ENCODE measurements at places on chromosomes 11 and 22.

DNA sequence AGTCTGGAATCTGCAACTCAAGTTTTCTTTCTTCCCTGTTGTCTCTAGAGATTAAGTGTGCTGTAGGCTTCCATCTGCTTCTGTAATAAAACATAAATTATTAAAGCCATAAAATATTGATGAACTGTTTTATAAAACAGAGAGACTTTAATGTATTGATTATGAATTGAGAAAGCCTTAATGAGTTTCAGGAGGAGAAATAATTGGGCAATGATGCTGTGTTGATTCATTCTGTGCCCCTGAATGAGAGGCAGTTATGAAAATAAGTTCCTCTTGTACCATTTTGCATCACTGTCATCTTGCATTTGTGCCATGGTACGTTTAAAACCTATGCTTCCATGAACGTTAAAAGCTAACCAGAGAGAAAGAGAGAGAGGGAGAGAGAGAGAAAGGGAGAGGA lies 194.1 kb upstream of the LARGE1 start:
- DNase-seq, result no peak

DNA sequence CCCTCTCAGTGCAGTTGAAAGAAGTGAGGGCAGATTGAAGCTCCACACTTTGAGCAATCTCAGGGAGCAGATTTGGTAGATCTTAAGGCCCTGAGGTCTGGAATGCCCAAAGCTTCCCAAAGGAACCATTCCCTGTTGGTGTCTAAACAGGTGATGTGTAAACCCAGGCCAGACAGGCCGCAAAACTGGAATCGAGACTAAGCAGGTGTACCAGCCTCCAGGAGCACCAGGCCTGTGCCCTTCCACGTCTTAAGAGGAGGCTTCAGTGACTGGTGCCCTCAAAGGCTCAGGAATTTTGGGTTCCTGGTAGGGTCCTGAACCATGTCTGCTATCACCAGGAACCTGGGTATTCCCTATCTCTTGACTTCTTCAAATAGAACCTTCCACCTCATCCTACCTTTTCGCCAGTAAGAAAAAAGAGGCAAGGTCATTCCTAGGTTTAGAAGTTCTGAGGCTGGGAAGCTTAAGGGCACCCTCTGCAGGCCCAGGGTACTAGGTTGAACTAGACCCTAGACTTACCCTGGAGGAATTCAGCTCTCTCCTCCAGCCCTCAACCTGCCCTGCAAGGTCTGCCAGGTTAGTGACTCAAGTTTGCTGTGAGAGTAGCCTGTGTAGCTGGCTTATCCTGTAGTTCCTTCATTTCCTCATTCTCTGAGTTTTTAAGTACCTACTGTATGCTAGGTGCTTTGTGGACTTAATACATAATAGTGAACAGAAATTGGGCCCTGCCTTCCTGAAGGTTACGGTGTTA lies 100.0 kb upstream of the NNMT start:
- no peak for DNase-seq

DNA sequence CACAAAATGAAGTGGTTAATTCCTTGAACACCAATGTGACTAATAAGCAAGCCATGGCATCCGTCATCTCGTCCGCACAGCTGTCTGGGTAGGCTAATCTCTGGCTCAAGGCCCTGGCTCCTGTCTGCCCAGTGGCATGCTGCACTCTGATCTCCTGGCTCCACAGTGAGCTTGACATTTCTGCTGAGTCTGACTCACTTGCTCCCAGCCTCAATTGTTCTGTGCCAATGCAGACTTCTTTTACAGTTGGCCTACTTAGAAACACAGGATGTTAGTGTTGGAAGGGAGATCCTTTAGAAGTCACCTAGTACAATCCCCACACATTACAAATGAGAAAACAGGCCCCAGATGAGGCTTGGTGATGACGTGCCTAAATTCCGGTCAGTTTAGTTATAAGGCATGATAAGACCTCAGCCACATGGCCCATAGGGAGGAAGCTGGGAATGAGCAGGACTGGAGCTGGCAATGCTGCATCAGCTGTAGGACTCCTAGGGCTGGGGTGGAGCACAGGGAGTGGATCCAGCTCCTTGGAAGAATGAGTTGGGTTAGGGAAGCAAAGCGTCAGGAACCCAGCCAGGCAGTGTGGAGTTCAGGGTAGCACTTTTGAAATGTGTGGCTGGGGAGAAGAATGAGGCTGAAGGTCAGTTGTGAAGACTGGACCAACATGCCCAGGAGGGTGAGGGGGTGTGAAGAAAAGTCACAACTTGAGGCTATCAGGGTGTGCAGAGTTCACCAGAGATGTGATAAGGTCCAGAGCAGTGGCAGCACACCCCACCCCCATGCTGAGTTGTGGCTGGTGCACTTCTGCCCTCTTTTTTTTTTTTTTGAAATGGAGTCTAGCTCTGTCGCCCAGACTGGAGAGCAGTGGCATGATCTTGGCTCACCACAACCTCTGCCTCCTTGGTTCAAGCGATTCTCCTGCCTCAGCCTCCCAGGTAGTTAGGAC lies 70.2 kb upstream of the EED start:
- no peak for DNase-seq

DNA sequence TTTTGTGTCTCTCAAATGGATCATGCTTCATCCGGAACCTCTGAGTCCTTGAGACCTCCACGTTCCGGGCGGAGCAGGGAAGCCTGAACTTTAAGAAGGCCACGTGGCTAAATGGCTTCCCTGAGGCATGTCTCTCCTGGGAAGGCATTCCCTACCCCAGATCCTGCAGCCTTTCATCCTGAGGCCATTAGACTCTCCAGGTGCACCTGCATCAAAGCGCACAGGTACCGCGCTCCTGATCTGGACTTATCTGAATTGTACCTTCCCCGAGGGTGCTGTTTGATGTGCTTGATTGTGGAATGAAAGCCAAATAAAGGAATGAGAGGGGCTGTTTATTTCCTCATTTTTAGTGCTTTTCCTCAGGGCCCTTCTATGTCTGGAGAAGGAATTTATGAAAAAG lies 22.5 kb downstream of the C22orf31 start:
- no peak for DNase-seq

- no peak for DNase-seq
Measured at GRCh38 chr11:76103460-76103859, 102.8 kb downstream of the WNT11 start.
